ENCODE measurements at places on chromosomes 7 and 10. TPM values are rescaled to one million over a fixed set of nuclear protein-coding genes. Genes with fewer than 3 reads are reported as not detected.

EBF3 gene
- total RNA-seq, result 0.89 TPM

- no peak for DNase-seq
Observed at GRCh38 chr10:24193330-24193729, 15.6 kb upstream of the KIAA1217 start.

HOXA9 gene
- not detected for total RNA-seq

DNA sequence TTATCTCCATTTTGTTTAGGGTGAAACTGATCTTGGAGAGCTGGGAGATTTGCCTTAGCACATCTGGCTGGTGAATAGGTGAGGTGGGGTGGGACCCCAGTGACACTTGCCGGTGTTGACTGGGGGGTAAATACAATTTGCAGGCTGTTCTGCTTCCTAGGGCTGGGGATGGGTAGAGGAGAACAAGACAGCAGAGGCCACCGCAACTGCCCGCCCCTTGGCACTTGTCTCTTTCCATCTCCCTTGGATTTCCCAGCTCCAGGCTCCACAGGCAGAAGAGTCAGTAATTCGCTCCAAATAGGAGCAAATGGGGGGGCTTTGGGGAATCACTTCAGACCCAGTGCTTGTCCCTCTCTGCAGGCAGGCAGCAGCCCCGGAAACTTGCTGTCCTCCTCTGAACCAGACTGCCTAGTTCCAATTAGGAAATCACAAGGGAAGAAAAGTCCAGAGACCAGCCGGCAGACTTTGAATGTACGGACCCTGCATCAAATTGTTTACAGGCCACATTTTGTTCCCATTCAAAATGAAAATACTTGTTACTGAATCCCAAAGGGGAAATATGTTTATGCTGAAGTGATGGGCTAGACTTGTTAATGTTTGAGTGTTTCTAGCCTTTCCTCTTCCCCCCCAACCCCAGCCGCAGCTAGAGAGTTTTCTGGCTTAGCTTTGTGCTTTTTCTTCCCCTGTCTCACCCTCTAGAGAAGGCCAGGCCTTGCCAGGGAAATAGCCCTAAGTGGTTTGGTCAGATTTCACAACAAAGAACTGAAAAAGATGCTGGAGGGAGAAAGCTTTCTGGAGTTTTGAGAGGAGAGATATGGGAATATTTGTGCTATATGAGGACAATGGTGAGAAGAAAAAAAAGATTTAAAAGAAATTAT is 10.0 kb upstream of the INPP5F start:
- no peak for DNase-seq

- no peak for DNase-seq
Observed at GRCh38 chr7:139232377-139232717, 1.3 kb downstream of the UBN2 start.
